Activated T-helper 1 cell treated with anti-CD3 and anti-CD28 coated beads, Interleukin-12 subunit alpha, Interleukin-12 subunit beta, Interleukin-2, Interleukin-4 antibody, amounts not matched to agents 30 ng/mL and 10 ng/mL and 1 ng/mL, durations not matched to agents 14 hours and 24 hours and 36 hours (primary cell): ENCODE measurements at places on chromosomes 13 and 19. TPM values are rescaled to one million over a fixed set of nuclear protein-coding genes. Genes with fewer than 3 reads are reported as not detected.

Gene WASF3
- total RNA-seq, result 0.07 and 0.13 TPM in 2 replicates

DNA sequence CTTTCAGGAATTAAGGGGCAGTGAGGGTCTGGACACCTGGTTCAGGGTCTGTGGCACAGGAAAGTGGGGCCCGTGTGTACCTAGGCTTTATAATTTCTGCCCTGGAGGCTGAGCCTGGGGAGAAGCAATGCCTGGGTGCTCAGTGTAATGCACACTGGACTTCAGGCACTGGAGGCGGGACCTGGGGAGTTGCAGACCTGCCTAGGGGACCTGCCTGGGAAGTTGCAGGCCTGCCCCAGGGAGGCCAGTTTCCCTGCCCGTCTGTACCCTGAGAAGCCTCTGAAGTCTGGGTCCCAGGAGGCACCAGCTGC lies 2.5 kb upstream of the TMEM59L start:
- DNase-seq, result no peak
- no peak overlapping the region for H3K27ac ChIP-seq
- peaks cover 5% of the 10 kb centered on the region for H3K4me1 ChIP-seq
- peaks cover 60% of the 10 kb centered on the region for H3K27me3 ChIP-seq
- H3K36me3 ChIP-seq, result no peaks in the 10 kb centered on the region

GRCh38 chr13:54706336-54706735 lies 1677.7 kb downstream of the OLFM4 start:
- H3K4me3 ChIP-seq, result no peak overlapping the region
- H3K4me1 ChIP-seq, result no peaks in the 10 kb centered on the region

Gene ZNF578
- total RNA-seq, result 0.05 and 0.07 TPM in 2 replicates

GRCh38 chr13:32141462-32141861 lies 109.9 kb downstream of the FRY start:
- no peaks in the 10 kb centered on the region for H3K36me3 ChIP-seq
- DNase-seq, result no peak
- no peaks in the 10 kb centered on the region for H3K4me1 ChIP-seq
- no peak overlapping the region for H3K4me3 ChIP-seq
- H3K27ac ChIP-seq, result no peak overlapping the region

DNA sequence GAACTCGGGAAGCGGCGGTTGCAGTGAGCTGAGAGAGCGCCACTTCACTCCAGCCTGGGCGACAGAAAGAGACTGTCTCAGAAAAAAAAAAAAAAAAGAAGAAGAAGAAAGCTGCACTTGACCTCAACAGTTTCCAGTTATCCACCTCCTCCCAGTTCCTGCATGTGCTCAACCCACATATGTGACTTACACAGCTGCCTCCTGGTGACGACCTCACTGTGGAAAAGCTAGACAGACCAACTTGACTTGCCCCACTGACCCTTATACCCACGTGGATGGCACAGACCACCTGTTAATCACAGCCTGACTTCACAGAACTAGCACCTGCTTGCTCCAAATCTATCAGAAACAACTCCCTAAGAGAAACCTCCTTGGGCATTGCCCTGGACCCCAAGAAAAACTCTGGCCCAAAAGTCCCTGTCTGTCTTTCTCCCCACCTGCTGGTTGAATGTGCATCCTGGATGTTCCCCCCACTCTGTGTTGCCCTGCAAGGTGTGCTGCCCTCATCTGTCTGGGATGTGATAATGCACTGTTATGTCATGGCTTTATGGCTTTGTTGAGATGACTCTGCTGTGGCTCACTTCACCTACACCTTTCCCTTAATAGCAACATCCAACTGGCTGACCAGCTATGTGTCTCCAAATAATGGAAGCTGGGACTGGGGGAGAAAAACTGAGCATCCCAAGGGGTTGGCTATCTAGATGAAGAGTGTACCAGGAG lies 2.8 kb downstream of the ZNF20 start:
- no peak for DNase-seq
- no peaks in the 10 kb centered on the region for H3K27me3 ChIP-seq
- peaks cover 48% of the 10 kb centered on the region for H3K36me3 ChIP-seq
- H3K4me3 ChIP-seq, result peak overlapping the region; percentile 93
- peaks cover 34% of the 10 kb centered on the region for H3K4me1 ChIP-seq

DNA sequence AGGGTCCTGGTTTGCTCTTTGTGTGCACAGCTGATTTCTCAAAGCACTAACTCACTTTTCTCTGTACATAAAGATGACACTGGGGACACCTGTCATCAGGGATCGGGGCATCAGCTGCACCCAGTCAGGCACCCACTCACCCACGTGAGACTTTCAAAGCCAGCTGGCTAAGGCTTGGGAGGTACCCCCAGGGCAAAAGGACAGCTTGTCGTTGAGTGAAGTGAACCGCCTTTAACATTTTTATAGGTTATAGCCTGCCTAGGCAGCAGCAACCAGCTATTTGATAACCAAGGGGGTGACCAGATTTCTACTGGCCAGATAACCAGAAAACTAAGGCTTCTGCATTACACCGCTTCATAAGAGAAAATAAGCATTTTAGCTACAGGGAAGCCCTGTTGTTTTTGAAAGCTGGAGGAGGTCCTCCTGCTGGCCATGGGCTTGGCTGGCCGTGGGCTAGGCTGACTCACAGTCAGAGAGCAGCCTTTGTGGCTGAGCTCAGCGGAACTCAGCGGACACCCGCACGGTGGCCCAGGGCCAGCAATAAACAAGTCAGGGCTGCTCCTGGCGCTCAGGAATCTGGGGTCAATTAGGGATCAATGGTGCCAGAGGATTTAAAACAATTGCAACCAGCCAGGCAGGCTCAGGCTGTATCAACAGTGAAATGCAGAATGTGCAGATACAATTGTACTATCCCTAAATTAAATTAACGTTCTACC lies 57.1 kb downstream of the ALOX5AP start:
- H3K27ac ChIP-seq, result no peak overlapping the region
- H3K4me1 ChIP-seq, result peaks cover 43% of the 10 kb centered on the region
- no peak for DNase-seq
- no peaks in the 10 kb centered on the region for H3K27me3 ChIP-seq

DNA sequence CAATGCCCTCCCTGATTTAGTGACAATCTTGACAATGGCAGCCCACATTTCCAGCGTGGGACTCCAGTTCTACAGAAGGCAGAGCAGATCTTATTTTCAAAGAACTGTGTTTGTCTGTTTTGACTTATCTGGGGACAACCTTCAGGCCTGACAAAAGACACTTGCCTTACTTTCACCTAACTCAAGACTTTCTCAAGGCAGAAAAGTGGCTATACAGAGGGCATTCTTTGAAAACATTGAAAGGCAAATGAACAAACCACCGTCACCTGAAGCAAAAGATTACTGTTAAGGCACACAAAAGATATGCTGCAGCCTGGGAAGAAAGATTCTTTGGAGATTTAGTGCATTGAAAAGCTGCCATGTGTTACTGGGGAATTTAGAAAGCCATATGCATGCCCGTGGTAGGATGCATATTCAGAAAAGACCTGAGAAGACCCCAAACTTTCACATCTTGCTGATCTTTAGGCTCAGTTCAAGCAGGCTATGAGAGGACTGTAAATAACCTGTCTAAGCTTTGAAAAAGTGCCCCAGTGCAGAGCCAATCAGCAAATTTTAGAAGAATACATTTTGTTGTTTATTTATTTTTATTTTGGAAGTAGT lies 82.8 kb downstream of the TSC22D1 start:
- H3K27me3 ChIP-seq, result peaks cover 5% of the 10 kb centered on the region
- H3K27ac ChIP-seq, result no peak overlapping the region
- no peak overlapping the region for H3K4me3 ChIP-seq
- peaks cover 4% of the 10 kb centered on the region for H3K4me1 ChIP-seq

GRCh38 chr19:46755077-46755852 lies 9.0 kb upstream of the STRN4 start:
- peaks cover 7% of the 10 kb centered on the region for H3K4me1 ChIP-seq
- no peak overlapping the region for H3K4me3 ChIP-seq
- H3K36me3 ChIP-seq, result peaks cover 4% of the 10 kb centered on the region
- H3K27ac ChIP-seq, result no peak overlapping the region
- H3K27me3 ChIP-seq, result no peaks in the 10 kb centered on the region
- no peak for DNase-seq

- DNase-seq, result no peak
- H3K4me1 ChIP-seq, result peaks cover 14% of the 10 kb centered on the region
- peak overlapping the region; percentile 26 for H3K27ac ChIP-seq
- H3K27me3 ChIP-seq, result peaks cover 12% of the 10 kb centered on the region
Measured at GRCh38 chr19:8608941-8609278, 1.6 kb downstream of the ADAMTS10 start.

DNA sequence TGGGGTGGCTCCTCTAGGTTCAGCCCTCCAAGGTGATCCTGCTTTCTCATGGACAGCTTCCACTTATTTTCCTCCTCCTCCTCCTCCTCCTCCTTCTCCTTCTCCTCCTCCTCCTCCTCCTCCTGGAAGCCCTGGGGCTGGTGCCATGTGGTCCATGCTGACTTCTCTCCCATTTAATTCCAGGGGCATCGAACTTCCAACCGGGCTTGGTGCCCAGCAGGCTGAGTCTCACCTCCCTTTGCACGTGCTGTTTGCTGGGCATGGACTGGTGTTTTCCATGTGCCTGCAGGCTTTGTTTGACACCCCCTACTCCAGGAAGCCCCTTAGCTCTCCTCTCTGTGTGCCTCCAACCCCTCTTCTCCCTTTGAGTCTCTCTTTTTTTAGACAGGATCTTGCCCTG lies 3.7 kb downstream of the MAST3 start:
- H3K27ac ChIP-seq, result no peak overlapping the region
- H3K27me3 ChIP-seq, result peaks cover 6% of the 10 kb centered on the region
- H3K4me3 ChIP-seq, result no peak overlapping the region
- peaks cover 3% of the 10 kb centered on the region for H3K36me3 ChIP-seq
- DNase-seq, result no peak
- H3K4me1 ChIP-seq, result peaks cover 30% of the 10 kb centered on the region

DNA sequence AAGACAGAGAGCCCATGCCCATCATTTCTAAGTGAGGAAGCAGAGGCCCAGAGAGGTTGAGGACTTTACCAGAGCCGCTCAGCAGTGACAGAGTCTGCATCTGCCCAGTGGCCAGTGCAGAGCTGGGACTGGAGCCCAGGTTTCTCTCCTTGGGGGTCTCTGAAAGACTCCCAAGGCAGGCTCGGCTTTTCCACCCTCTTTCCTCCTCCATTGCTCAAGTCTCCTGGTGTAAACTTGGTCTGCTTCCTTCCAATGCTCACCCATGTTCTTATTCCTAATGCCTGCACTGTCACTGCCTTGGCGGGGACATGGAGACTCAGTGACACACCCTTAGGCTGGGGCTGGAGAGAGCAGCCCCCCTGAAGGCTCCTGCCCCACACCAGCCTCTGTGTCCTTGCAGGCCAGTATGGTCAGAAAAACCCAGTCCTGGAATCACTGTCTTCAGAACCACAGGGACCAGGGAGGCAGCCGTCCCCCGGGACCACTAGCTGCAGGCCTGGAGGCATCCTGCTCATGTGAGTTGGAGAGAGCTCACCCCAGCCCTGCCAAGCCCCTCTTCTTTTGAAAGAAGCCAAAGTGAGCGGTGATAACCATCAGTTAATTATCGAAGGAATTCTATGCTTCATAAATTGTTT lies 211.0 kb upstream of the ZNF536 start:
- no peaks in the 10 kb centered on the region for H3K27me3 ChIP-seq
- no peak overlapping the region for H3K27ac ChIP-seq
- no peaks in the 10 kb centered on the region for H3K36me3 ChIP-seq
- no peaks in the 10 kb centered on the region for H3K4me1 ChIP-seq
- no peak for DNase-seq

- H3K4me1 ChIP-seq, result no peaks in the 10 kb centered on the region
- H3K4me3 ChIP-seq, result no peak overlapping the region
- no peak overlapping the region for H3K27ac ChIP-seq
- DNase-seq, result no peak
Measured at GRCh38 chr13:23445794-23446193, 12.3 kb upstream of the SACS start.

GRCh38 chr19:38528213-38528755 lies 89.5 kb downstream of the MAP4K1 start:
- H3K36me3 ChIP-seq, result no peaks in the 10 kb centered on the region
- no peak for DNase-seq
- no peak overlapping the region for H3K27ac ChIP-seq
- no peaks in the 10 kb centered on the region for H3K4me1 ChIP-seq
- peak overlapping the region; percentile 9 for H3K4me3 ChIP-seq

DNA sequence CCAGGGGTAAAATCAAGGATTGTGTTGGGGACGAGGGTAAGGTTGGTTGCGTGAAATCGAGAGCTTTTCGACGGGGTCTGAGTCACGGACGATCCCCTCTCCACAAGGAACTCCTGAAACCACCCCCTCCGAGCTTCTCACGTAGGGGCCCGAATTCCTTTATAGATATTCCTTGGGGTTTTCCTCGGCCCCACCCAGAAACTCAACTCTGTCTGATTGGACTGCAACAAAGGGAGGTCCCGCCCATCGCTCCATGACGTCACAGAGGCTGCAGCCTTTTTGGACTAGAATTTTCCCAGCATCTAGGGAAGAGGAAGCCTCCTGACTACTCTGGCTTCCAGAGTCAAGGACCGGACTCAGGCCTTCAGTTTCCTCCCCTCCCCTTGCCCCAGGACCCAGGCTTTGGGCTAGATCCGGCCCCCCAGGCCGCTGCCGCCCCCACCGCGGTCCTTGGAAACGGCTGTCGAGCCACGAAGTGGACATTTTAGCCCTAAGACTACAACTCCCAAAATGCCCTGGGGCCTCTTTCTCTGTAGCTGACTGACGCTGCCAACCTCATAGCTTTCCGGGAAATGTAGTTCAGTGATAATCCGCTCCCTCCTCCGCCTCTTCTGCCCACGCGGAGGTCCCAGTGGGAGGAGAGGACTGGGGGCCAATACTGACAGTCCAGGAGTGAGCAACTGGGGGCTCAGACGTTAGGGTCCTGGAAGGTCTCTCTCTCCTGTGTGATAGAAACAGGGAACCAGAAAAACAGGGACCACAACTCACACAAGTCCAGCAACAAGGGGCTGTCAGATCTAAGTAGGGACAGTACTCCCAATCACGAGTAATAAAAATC lies at the start of gene IZUMO1:
IZUMO1 (minus strand) TSS at position 172 of the 838 bp plus-strand sequence. CDS start 1,050 bp downstream, outside the sequence.
- peaks cover 4% of the 10 kb centered on the region for H3K27me3 ChIP-seq
- H3K4me1 ChIP-seq, result peaks cover 17% of the 10 kb centered on the region
- peak within 1 kb of the TSS; percentile 63 for H3K4me3 ChIP-seq
- H3K27ac ChIP-seq, result peak within 1 kb of the TSS; percentile 12
- no peaks in the 10 kb centered on the region for H3K36me3 ChIP-seq
- peak; percentile 62 for DNase-seq

Gene PCDH20
- not detected in 2 replicates for total RNA-seq

DNA sequence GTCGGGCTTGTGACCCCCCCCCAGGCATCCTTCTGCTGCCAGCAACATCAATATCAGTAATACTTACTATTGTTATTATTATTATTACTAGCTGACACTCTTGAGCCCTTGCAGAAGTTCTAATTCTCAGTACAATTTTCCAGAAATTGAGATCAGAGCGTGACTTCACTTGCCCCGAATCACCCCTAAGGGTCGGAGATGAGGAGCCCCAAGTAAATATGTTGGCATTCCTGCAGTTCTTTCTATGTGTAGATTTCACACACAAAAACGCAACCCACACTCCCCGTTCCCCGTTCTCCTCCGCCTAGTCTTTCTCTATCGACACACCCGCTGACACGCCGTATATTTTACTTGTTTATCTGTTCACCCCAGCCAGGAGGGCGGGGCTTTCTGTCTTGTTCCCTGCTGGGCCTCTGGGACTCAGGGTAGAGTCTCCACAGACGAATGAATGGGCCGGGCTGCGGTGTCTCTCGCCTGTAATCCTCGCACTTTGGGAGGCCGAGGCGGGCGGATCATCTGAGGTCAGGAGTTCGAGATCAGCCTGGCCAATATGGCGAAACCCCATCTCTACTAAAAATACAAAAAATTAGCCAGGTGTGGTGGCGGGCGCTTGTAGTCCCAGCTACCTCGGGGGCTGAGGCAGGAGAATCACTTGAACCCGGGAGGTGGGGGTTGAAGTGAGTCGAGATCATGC lies 14.7 kb downstream of the TLE5 start:
- DNase-seq, result peak; percentile 41
- H3K36me3 ChIP-seq, result peaks cover under 1% of the 10 kb centered on the region
- peaks cover 8% of the 10 kb centered on the region for H3K4me1 ChIP-seq
- peaks cover 14% of the 10 kb centered on the region for H3K27me3 ChIP-seq
- H3K27ac ChIP-seq, result peak overlapping the region; percentile 69
